ENCODE measurements at places on chromosomes 6 and 20.

GRCh38 chr6:54053881-54054391 lies 57.3 kb upstream of the MLIP start:
- DNase-seq: no peak

GRCh38 chr6:115004982-115005381 lies 662.2 kb upstream of the HS3ST5 start:
- no peak for DNase-seq

DNA sequence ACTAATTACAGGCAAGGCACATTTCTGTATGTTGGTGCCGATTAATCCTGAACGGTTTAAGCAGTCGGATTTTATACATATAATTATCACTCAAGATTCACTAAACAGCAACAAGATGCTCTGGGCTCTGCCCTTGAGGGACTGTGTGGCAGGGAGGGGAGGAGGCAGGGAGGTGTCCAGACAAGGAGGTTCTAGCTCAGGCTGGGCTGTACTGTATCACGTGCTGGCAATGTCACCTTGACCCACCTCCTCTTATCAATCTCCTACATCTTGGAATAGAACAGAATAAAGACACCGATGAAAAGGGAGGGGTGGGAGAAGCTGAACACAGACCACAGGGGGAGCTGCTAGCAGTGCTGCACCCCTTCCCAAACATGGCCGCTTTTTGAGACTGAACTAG lies 65.7 kb downstream of the LRFN2 start:
- no peak for DNase-seq

- DNase-seq: no peak
Measured at GRCh38 chr20:53995949-53996348, 74.4 kb downstream of the BCAS1 start.

DNA sequence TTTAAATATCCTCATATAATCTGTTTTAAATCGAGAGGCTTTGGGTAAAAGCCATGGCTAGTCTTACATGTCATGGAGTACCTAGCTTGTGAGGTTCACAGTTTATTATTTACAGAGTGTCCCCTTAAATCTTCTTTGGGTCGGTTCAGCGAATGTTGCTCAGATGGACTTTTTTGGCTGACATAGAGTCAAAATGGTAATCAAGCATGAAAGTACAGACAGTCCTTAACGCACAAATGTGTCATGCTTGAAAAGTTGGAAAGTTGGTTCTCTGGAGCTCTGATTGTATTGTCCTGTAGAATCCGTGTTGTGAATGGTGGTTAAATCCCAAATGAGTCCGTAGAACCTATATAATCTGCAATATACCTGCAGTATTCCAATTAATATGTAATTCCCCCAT lies 22.0 kb downstream of the PTPN1 start:
- DNase-seq: no peak

DNA sequence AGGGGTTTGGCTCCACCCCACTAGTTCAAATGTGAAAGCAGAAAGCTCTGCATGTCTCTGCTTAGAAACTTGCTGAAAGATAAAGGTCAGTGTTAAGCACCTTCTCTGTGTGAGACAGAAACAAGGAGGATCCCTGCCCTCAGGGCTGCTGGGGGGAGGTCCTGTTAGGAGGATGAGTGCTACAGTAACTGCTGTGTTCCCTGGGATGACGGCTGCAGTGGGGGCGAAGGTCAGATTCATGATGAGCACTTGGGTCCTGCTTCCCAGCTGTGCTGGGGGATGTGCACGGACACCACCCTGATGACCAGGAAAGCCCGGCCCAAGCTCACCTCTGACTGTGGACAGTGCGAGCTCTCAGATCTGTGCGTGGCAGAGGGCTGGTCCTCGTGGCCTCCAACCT lies 252.6 kb downstream of the DLL1 start:
- no peak for DNase-seq

DNA sequence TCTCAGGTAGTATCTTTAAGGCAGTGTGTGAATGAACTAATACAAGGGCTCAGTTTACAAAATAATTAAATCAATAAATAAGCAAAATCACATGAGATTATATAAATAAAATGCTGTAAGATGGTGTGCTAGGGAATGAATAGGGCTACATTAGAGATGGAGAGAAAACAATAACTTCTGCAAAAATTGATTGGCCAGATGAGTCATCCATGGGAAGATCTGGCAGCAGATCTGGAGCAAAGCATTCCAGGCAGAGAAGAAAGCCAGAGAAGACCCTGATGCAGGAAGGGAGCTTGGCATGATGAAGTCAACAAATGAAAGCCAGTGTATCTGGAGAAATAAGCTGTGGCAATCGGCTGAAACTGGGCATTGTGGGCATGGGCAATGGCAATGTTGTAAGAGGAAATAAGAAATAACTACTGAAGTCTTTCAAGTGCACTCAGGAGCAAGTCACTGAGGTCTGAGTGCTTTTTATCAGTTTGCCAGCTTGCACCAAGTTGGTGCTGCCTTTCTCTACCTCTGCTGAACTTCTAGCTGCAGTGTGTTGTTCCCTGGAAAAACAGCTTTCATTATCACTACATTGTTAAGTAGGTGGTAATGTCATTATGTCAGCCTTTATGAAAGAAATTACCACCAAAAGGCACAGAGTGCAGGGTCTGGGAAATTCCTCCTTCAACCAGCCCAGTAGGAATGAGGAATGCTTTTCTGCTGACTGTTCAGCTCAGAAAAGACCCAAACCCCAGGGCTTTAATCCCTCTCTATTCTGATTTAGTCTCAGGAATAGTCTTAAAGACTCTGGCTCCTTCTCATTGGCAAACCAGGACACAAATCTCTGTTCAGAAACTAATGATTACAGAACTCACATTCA lies 231.6 kb downstream of the HTR1B start:
- no peak for DNase-seq

GRCh38 chr20:11379257-11380011 lies 538.3 kb upstream of the BTBD3 start:
- no peak for DNase-seq

All from pancreas (tissue), 10 donors.